ENCODE measurements at places on chromosomes 12 and 14. TPM values are rescaled to one million over a fixed set of nuclear protein-coding genes. Genes with fewer than 3 reads are reported as not detected.

Gene CAPZA3
- not detected for polyA plus RNA-seq

Gene EID3
- 14.4 TPM for polyA plus RNA-seq

Gene ING4
- 103 TPM for polyA plus RNA-seq

Gene MYF6
- polyA plus RNA-seq = not detected

Gene A2ML1
- not detected for polyA plus RNA-seq

Gene KRT80
- not detected for polyA plus RNA-seq

Gene COPS7A
- 43.0 TPM for polyA plus RNA-seq

Gene KRT2
- 2.4 TPM for polyA plus RNA-seq

Gene CYP46A1
- 0.02 TPM for polyA plus RNA-seq

Gene IKZF4
- 2.0 TPM for polyA plus RNA-seq

Gene TCL1A
- polyA plus RNA-seq = 2.9 TPM

Gene CHMP4A
- polyA plus RNA-seq = 140 TPM

Gene EFCAB11
- 3.0 TPM for polyA plus RNA-seq

Gene ARID2
- polyA plus RNA-seq = 15.6 TPM

Gene APOF
- 0.12 TPM for polyA plus RNA-seq

Gene PLD4
- polyA plus RNA-seq = 0.35 TPM

Gene KSR2
- not detected for polyA plus RNA-seq

Gene TAC3
- not detected for polyA plus RNA-seq

Gene RACGAP1
- polyA plus RNA-seq = 8.6 TPM

Gene NOXRED1
- not detected for polyA plus RNA-seq

Gene DEGS2
- 1.0 TPM for polyA plus RNA-seq

Gene LRTM2
- not detected for polyA plus RNA-seq

Gene TMEM63C
- polyA plus RNA-seq = not detected

Gene IL25
- not detected for polyA plus RNA-seq

Gene SYNE3
- polyA plus RNA-seq = 7.0 TPM

Gene KRT83
- not detected for polyA plus RNA-seq

Data from naive thymus-derived CD4-positive, alpha-beta T cell (primary cell).